ENCODE measurements at places on chromosomes 4 and X.

DNA sequence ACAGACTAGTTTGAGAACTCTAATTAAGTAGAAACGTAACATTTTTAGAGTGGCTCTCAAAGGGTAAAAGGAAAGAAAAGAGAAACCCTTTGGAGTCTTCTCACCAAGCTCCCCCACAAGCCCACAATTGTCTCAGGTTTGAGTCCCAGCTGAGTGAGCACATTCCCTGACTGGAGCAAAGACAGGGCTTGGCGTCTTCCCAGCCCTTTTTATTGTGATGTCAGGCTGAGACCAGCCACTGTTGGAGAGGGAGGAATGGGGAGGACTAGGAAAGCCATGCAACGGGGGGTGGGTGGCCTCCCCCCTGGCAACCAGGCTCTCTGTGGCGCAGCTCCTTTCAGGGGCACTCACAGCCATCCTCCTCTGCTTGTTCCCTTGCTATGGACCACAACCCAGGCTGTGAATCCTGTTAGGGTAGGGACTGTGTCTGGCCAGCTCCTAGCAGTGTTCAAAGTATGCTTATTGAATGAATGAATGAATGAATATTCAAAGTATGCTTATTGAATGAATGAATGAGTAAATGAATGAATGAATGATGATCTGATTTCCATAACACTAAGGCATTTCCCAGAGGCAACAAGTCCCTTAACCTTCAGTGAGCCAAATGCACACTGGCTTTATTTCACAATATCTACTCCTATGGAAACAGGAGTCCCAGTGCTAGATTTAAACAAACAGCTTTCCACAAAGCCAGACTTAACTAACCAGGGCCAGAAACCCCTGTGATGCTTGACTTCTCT, 413.3 kb downstream of the MID1IP1 start:
- no peak for ATAC-seq

DNA sequence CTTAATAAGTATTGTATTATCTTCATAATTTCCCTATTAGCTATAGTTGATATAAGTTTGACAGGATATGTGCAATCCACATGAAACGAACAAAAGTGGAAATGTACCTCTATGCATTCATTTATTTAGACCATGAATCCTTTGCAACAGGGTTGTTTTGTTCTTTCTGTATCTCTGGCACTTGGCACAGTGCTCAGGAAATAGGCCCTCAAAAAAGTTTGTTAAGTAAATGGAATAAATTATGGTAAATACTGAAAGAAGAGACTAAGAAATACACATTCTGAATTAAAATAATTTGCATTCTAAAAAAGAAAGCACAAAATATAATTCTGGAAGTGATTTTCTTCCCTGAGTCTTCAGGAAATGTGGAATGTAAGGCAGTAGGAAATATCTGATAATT, 39.3 kb downstream of the TAPT1 start:
- no peak for ATAC-seq

DNA sequence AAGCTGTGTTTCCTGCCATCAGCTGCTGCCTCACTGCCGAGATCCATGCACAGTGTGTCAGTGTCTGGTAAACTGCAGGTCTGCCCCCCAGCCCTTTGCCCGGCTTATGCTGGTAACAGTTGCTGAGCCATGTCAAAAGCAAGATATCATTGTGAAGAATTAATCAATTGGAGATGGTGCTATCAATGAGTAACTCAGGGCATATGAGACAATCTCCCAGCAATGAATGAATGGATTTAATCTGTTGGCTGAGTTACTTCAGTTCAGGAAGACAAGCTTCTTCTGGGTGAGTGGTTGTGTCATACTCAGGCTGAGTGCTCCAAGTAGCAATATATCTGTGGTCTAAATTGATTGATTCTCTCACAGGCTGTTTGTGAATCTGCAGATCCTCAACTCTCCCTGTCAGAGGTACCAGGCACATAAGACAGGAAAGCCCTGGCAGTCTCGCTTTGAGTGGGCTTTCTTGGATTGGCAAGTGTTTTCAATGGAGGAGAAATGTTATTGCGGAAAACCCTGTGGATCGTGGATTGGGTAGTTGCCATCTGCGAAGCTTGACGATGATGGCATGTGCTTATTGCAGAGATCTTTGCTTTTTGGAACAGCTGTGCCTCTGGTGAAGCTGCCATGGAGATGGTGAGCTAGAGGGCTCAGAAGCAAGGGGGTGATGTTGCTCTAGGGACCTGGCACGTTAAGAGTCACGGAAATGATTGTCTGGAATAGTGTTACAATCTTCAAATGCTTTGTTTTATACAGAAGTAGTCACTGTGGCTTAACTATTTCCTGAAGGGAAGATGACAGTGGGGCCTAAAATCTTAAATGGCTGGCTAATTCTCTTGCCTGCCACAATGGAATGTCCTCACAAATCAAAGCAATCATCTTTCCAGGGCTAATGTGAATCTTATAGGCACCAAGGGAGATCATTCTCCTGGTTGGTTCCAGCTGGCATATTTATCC, 147.6 kb upstream of the TBC1D9 start:
- no peak for ATAC-seq

- no peak for ATAC-seq
Observed at GRCh38 chrX:52353838-52354237, 15.0 kb upstream of the XAGE2 start.

DNA sequence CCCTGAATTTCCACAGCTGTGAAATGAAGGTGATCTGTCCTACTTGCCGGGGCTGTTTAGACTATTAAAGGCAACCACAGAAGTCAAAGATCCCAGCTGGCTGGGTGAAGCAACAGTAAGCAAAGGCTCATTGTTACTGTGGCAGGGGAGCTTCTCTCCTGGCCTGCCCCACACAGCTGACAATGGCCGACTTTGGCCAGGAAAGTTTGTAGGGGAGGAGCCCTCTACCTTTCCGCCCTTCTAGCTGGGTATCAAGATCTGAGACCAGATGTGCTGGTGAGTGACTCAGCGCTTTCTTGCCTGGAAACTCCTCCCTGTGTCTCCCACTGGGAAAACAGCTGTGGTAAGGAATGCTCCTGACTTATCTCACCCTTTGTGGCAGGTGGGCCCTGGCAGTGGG, 21.1 kb downstream of the RASSF6 start:
- no peak for ATAC-seq

DNA sequence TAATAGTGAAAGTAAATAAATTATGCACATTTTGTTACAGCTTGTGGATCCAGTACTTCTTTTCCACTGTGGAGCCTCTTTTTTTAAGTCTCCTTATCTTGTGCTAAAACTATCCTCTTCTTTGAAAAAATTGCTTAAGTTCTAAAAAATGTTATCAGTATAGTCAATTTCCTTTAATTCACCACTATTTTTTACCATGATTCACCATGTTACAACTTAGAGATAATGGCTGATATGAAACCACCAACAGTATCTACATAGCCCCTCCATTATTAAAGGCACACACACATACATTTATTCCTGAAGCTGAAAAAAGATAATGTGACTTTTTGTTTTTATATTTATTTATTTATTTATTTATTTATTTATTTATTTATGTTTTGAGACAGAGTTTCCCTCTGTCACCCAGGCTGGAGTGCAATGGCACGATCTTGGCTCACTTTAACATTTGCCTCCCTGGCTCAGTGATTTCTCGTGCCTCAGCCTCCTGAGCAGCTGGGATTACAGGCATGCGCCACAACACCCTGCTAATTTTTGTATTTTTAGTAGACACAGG, 243.2 kb downstream of the SPOCK3 start:
- no peak for ATAC-seq

GRCh38 chr4:6308899-6309643, 39.4 kb downstream of the WFS1 start:
- ATAC-seq, result no peak

GRCh38 chr4:109820563-109820962, 5.0 kb downstream of the GAR1 start:
- no peak for ATAC-seq

- no peak for ATAC-seq
Observed at GRCh38 chrX:39805825-39806224, 291.9 kb downstream of the BCOR start.

- no peak for ATAC-seq
Observed at GRCh38 chr4:21986307-21986706, 37.7 kb upstream of the KCNIP4 start.

GRCh38 chrX:20789103-20789502, 522.4 kb upstream of the RPS6KA3 start:
- no peak for ATAC-seq

DNA sequence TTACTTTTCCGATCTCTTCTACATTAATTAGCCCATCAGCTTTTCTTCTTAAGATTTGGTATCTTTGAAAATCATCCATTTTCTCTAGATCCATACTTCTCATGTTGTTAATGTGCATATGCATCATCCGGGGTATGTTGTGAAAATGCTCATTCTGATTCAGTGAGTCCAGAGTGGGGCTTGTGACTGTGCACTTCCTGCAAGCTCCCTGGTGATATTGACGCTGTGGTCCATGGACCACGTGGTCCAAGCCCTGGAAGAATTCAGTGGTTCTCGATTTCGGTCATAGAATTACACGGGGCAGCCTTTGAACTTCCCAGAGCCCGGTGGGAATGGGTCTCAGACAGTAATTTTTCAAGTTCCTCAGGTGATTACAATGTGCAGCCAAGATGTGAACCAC, 69.8 kb downstream of the ZFX start:
- ATAC-seq, result no peak

DNA sequence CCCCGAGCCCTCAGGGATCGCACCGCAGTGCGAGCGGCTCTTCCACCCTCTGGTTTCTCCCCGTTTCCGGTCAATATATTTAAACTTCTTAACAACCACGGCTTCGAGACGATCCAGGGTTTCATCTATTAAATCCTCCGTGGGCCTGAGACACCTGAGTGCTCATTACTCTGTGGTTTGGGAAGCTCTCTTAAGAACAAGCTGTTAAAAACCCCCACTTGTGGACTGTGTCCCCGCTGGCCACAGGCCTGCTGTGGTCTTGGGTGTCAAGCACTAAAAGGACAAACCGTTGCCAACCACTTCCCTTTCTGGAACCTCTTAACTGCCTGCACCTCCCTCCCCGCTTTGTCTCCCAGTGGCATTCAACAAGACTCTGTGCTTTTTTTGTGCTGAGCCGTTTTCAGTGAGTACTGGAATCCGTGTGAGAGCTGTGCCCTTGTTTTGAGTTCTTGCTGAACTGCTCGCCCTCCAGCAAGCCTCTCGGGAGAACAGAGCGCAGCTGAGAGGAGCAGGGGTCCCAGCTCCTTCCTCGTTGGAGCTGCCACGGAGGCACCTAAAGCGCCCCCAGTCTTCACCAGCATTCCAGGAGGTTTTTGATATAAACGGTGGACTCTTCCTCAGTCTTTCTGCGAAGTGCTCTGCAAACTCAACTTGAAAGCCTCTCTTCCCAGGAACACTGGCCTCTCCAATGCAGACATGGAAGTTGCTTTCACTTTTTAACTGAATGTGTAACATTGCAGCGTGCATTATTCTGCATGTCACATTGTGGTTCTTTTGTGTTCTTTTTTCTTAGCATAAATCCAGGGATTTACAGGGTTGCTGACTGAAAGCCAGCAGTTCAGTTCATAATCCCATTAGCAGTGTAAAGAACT, 691 bp upstream of the IGFBP7 start:
- ATAC-seq, result no peak

Data from activated CD4-positive, CD25-positive, alpha-beta regulatory T cell treated with anti-CD3 and anti-CD28 coated beads, Interleukin-2, amount 50 U/mL, for 24 hours (primary cell).